ENCODE measurements at places on chromosomes 12 and 14. TPM values are rescaled to one million over a fixed set of nuclear protein-coding genes. Genes with fewer than 3 reads are reported as not detected.

The FOXA1 gene
- total RNA-seq = 33.3 TPM

DNA sequence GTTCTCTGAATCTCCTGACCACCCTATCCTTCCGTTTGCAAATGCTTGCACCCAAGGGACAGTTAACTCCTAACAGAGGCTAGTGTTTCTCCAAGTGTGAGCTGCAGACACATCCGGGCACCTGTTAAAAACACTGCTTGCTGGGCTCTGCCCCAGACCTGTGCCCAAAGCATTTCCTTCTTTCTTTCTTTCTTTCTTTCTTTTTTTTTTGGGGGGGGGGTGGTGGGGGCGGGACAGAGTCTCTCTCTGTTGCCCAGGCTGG is 42.5 kb downstream of the SPRING1 start:
- DNase-seq = no peak

The CCDC77 gene
- total RNA-seq = 1.9 TPM

The BTBD7 gene
- 10.9 TPM for total RNA-seq

- DNase-seq = no peak
Measured at GRCh38 chr12:67025543-67026114, 243.5 kb upstream of the CAND1 start.

GRCh38 chr14:99538275-99538674 is 57.1 kb downstream of the CCNK start:
- DNase-seq = no peak

The ACSS3 gene
- 39.7 TPM for total RNA-seq

- DNase-seq = no peak
Measured at GRCh38 chr12:1928439-1929121, 10.1 kb upstream of the CACNA2D4 start.

The LDHB gene
- total RNA-seq = 24.3 TPM

- DNase-seq = no peak
Measured at GRCh38 chr12:23099104-23099503, 474.1 kb downstream of the ETNK1 start.

Data from right lobe of liver (tissue), 6 donors.